ENCODE measurements at places on chromosomes 2 and 18.

DNA sequence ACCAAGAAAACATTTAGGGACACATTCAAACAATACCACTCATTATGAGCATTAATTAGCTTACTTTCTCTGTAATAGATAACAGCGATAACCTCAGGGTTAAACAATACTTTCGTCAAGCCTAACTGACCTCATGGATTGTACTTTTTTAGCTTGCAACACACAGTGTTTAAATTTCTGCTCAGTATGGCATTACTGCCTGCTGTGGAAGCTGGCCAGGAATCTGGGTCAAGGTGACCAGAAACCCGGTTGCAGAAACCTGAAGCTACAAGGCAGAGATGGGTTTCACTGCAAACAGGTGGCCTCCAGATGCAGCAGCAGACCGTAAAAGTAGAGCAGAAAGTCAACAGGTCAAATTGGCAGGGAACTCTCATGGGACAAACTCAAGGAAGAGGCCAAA is 123.8 kb upstream of the FHL2 start:
- DNase-seq = no peak

DNA sequence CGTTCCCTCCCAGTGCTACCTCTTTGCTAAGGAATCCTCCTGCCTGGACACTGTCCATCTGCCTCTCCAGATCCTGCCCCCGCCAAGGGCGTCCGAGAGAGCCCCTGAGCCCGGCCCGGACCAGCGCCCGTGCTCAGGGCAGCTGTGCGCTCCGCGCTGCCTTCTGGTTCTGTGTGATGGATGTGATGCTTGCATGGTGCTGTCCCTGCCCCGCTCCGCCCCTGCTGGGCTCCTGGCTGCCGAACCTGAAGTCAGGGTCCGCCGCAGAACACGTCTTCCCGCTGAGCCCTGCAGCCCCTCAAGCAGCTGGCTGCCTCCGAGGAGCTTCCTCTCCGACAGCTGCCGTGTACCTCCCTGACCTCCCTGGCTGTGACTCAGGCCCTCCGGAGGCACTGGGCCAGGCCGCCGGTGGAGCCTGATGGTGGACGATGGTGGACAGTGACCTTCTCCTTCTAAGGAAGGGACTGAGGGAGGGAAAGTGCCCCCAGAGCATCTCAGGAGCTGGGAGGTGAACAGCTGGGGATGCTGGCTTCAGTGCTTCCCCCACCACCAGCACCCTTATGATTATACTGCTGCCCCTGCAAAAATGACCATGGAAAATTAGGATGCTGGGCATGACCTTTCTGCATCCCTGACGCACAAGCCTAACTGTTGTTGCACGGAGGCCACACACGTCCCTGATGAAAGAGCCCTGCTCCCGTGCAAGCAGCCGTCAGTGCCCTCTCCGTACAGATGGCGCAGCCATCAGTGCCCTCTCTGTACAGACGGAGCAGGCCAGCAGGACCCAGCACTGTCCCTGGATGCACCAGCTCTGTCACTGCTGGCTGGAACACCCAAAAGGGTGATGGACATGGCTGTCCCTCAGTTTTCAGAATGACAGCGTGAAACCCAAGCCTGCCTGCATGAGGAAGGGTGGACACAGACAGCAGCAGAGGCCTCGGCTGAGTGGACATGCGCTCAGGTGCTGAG is 99.3 kb downstream of the TPO start:
- DNase-seq = no peak

DNA sequence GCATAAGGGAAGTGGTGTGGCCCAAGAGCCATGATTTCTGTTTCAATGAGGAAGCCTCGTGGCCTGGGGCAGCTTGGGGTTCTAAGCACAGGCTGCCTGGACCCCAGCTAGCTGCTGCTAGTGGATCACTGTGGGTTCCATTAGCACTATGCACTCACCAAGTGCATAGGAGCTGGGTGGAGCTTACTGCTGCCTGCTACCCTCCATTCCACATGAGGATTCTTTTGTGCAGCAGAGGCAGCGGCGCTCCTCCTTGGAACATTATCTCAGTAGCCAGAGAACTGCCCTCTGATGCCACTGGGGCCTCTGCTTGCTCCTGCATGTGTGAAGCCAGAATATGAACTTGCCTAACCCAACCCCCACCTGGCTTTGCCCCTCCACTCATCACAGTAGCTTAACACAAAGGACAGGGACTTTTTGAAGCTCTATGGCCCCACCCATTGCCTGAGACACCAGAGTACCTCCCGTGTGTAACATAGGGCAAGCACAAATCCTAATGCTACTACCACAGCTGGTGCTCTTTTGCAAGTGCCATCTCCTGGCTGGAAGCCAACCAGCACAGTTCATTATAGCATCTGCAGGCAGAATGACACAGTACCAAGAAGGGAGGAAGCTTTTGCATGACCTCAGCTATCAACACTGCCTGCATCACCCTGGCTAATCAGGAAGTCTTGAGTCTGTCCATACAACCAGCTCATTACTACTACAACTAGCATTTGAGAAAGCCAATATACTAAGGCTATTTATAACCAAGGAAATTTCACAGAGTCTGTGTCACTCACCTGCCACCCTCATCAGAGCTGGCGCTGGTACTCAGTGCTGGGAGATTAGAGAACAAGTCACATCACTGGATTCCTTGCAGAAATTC is 297.0 kb upstream of the GULP1 start:
- DNase-seq = peak; percentile 5

GRCh38 chr2:172865422-172865821 is 129.8 kb downstream of the RAPGEF4 start:
- DNase-seq = no peak

DNA sequence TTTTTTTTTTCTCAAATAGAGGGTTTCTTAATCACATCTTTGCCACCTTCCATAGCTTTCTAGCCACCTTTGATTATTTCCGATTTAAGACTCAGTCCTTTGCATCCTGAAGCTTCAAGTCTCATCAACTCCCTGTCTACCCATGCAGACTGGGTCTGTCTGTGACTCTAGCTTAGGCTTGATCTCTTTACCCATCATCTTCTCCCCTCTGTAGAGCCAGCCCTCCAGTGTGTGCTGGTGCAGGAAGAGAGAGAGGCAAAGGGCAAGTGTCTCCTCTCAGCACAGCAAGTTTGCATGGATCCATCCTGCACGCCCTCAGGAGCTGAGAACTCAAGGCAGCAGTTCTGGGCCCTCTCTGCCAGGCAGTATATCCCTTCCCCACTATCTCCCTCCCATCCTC is 70.4 kb downstream of the HNRNPLL start:
- DNase-seq = no peak

- no peak for DNase-seq
These were observed 20.0 kb downstream of the SRBD1 start for GRCh38 chr2:45591073-45591472.

DNA sequence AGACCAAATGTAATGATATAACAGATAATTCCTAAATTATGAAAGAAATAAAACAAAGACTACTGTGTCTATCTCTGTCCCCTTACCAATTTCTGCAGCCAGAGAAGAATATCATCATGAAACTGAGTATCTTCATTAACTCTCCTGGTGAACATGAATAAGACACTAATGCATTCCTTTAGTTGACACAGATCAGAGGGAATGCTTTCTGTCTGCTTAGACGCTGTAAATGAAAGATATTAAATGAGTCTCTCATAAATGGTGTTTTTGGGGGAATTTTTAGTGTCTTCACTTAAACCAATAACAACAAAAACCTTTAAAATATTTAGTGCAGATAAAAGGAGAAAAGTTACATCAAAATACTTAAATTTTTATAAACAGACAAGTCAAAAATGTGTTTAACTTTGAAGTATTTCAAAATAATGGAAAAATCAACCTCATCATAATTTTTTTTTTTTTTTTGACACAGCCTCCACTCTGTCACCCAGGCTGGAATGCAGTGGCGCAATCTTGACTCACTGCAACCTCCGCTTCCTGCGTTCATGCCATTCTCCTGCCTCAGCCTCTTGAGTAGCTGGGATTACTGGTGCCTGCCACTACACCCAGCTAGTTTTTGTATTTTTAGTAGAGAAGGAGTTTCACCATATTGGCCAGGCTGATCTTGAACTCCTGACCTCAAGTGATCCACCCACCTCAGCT is 16.0 kb downstream of the EPG5 start:
- DNase-seq = no peak

DNA sequence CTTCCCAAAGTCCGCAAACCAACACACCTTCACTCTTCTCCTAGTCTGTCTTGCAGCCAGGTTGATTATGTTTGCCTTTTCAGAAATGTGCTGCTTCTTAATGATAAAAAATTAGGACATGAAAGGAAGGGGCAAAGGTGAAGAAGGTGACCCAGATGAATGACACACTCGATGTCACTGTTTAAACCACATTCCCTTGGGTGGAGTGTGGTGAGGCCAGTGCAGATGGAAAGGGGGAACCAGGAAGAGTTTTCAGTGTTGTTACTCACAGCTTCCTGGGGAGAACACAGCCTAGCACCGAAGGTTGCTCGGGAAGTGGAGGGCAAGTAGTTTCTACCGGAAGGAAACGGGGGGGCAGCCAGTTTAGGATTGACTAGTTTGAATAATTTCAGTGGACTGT is 57.2 kb upstream of the BOD1L2 start:
- DNase-seq = no peak

DNA sequence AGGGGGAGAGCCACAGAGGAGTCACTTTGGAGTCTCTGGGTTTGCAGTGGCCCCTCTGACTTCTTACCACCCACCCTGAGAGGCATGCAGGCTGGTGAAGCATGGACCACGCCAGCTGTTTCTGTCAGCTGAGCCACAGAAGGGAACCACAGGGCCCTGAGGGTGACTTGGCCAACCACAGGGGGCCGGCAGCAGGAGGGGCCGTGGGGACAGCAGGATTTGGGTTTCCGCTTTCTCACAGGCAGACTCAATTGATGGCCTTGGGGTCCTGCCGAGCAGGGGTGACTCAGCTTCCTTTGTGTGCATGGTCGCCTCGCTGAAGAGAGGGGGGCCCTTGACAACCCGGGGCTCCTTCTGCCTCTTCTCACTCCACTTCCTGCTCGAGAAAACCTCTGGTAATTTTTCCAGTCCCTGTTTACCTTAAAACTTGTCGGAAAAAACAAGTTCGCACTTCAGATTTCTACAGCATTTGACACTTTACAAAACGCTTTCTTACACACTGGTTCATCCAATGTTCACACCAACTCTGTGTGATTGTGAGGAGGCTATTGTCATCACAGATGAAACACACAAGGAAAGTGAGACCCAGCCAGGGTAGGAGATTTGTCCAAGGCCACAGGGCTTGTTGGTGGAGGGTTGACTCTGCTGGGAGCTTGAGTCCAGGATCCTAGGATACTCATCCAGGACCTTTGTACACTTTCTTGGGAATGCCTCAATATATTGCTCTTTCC is 311.2 kb downstream of the LPIN1 start:
- no peak for DNase-seq

- DNase-seq = no peak
These were observed 36.5 kb downstream of the CNGA3 start for GRCh38 chr2:98382739-98383138.

- DNase-seq = no peak
These were observed 120.0 kb downstream of the EPHA4 start for GRCh38 chr2:221451862-221452788.

GRCh38 chr2:77458216-77458615 is 64.0 kb downstream of the LRRTM4 start:
- peak; percentile 10 for DNase-seq

DNA sequence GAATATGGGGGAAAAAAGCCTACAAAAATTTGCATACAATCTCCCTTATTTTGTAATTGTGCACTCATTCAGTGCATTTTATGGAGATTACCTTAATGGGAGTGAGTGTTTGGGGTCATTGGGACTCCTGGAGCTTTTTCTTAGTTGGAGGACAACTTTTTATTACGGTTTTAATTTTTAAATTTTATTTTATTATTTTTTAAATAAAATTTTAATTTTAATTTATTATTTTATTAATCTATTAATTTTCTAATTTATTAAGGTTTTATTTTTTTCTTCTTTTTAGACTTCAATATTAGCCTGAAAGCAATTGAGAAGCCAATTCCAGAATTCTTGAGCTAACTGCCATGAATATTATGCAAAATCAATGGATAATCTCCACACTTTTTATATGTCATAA is 355.0 kb downstream of the SOCS6 start:
- DNase-seq = no peak

DNA sequence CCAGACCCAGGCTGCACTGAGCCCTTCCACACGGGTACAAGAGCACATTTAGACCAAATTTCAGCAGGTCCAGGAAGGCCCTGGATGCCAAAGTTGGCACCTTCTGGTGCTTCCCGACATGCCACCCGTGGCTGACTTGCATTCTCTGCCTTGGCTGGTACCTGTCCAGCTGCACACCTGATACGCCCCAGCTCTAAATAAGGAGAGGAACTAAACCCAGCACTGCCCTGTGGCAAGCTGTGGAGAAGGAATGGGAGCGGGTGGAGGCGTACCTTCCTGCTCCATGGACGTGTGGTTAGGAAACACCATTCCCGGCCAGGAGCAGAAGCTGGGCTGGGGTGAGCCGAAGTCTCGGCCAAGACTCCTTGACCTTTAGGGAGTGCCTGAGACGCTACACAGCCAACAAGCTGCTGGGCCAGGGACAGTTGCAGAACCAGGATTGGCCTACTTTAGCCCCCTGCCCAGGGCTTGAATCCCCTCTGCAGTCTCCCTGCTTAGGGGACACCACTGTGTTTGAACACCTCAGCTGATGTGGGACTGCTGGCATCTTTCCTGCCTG is 86.5 kb upstream of the TAF1B start:
- DNase-seq = no peak

DNA sequence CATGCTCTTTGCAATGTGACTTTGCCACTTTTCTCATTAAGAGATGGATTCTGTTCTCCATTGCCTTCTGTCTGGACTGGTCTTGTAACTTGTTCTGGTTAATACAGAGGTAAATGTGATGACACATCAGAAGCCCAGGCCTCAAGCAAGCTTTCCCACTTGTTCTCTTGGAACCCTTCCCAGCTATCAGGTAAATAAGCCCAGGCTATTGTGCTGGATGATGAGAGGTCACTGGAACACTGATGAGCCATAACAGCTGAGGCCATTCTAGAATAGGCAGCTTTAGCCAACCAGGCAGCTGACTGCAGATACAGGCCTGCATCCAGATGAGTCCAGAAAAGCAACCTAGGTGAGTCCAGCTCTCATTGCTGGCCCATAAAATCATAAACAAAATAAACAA is 1007.0 kb upstream of the ACVR2A start:
- no peak for DNase-seq

- DNase-seq = no peak
These were observed 14.5 kb downstream of the CLIP4 start for GRCh38 chr2:29129586-29130281.
